Activated CD8-positive, alpha-beta T cell treated with anti-CD3 and anti-CD28 coated beads for 36 hours (primary cell): ENCODE measurements at places on chromosomes 6 and 20. TPM values are rescaled to one million over a fixed set of nuclear protein-coding genes. Genes with fewer than 3 reads are reported as not detected.

Gene PRR18
- 0.27 TPM for total RNA-seq

Gene GRM1
- not detected for total RNA-seq

Gene EBF4
- 1.1 TPM for total RNA-seq

GRCh38 chr6:296151-297122, 4.2 kb downstream of the DUSP22 start:
- peaks cover 6% of the 10 kb centered on the region for H3K36me3 ChIP-seq
- H3K4me1 ChIP-seq = peaks cover 40% of the 10 kb centered on the region
- H3K27ac ChIP-seq = peak overlapping the region; percentile 79
- DNase-seq = peak; percentile 46
- peak overlapping the region; percentile 26 for H3K4me3 ChIP-seq
- no peaks in the 10 kb centered on the region for H3K27me3 ChIP-seq

DNA sequence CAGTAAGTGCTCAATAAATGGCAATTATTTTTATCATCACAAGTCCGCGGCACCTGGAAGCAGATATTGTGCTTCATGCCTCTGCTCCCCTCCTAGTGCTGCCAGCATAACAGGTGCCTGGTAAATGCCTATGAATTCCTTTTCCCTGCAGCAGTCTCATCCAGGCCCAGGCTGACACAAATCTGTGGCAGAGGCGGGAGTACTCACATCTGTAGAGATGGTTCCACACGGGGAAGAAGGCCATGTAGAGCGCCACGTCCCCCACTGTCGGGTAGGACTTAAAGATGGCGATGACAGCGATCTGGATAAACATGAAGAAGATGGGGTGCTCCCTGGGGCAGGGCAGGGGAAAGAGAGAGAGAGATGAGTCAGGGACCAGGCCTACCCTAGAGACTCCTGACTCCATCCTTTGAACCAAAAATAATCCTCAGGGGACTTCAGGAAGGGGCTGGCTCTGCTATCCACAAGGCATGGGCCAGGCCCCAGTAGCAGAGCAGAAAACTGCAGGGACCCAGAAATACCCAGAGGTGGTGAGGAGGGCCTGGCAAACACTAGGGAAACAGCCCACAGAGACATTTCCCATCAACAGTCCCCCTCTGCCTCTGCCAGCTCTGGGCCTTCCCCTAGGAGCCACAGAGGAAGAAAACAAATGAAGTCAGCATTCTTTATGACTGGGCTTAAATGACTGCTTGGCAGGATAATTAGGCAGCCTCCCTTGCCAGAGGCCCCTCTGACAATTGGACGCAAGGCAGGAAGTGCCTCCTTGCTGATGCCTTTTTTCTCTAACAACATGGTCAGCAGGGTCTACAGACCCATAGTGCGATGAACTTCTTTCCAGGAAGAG, 23.0 kb downstream of the MAP1LC3A start:
- peak; percentile 62 for DNase-seq
- H3K27me3 ChIP-seq = no peaks in the 10 kb centered on the region
- H3K4me3 ChIP-seq = no peak overlapping the region
- H3K4me1 ChIP-seq = peaks cover 23% of the 10 kb centered on the region

- no peak for DNase-seq
- peaks cover 49% of the 10 kb centered on the region for H3K4me1 ChIP-seq
- H3K36me3 ChIP-seq = peaks cover 11% of the 10 kb centered on the region
- H3K4me3 ChIP-seq = no peak overlapping the region
- no peak overlapping the region for H3K27ac ChIP-seq
These were observed 70.5 kb downstream of the FAM217A start for GRCh38 chr6:4008324-4009047.

DNA sequence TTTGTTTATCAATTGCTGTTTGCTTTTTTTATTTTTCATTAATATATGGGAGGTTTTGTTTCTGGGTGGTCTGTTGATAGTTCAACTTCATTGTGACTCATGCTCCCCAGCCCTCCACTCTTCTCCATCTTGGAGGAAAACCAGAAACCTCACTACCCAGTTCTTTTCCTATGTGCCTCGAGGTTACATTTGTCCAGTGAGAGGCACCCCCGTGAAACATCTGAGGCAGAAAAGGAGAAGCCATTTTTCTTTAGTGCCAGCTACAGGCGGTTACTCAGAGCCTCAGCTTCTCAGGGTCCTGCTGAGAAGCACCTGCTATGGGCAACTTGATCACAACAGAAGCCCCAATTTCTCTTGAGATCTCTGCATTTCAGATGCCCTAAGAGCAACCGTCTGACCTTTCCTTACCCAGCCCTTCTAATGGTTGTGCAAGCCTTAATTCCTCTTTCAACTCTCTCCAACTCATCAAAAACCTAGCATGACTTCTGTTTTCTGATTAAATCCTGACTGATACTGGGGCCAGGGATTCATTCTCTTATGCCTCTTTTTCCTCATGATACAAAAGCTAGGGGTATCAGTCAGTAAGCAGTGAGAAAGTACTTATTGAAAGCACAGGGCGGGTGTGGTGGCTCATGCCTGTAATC, 144.6 kb downstream of the ELOVL4 start:
- no peak for DNase-seq
- H3K4me3 ChIP-seq = no peak overlapping the region
- peaks cover 8% of the 10 kb centered on the region for H3K27me3 ChIP-seq
- no peak overlapping the region for H3K27ac ChIP-seq

- no peak for DNase-seq
- H3K27ac ChIP-seq = no peak overlapping the region
- H3K4me1 ChIP-seq = no peaks in the 10 kb centered on the region
- H3K4me3 ChIP-seq = no peak overlapping the region
These were observed 45.3 kb downstream of the DLL1 start for GRCh38 chr6:170245475-170245992.

DNA sequence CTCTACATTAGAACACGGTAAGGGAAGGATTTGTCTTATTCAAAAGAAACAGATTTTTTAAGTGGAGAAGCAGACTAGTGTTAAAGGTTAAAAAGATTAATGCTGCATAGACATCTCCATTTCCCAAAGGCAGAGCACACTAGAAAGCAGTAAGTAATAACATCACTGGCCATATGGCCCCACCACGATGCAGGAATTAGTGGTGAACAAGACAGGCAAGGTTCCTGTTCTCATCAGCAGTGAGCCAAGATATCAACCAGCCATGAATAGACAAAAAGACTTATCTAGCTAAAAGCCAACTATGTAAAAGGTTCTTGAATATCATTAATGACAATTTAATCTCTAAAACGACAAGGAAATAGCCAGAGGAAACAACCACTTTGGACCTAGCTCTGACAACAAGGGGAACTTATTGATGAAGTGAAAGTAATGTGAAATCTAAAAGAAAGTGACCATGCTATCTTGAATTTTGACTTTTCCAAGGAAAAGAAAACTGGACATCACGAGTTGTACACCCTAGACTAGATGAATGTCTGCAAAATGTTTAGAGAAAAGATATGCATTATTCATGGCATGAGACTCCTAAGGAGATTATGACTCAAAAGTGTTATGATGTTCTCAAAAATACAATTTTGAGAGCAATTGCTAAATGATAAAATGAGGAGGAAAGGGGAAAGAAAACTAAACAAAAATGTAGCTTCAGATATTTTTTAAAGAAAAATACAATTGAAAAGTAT, 157.9 kb upstream of the STXBP5 start:
- H3K4me3 ChIP-seq = no peak overlapping the region
- H3K27ac ChIP-seq = no peak overlapping the region
- no peak for DNase-seq
- peaks cover 5% of the 10 kb centered on the region for H3K36me3 ChIP-seq
- H3K4me1 ChIP-seq = no peaks in the 10 kb centered on the region
- H3K27me3 ChIP-seq = peaks cover 1% of the 10 kb centered on the region

DNA sequence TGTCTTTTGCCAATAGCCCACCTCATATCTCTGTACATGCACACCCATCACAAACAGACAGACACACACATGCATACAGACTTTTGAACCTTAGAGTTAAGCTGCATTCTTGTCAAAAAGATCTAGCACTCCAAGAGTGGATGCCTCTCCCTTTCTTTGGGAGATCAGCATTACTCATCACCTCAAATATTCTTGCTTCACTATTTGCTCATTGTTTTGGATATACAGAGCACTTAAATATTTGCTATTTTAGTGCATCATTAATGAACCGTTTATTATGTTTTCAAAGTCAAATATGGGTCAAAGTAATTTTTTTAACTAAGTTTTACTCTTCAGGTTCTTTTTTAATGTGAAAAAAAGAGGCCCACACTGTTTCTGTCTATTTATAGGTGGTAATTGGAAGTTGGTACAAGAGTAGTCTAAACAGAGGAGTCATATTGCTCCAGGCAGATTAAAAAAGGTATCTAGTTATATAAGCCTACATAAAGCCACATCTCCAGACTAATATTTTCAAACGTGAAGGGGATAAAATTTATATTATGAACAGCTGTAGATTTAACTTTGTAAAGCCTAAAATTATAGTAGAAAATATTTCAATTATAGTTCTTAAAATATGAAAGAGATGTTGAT, 102.6 kb downstream of the FLRT3 start:
- no peak for DNase-seq
- H3K36me3 ChIP-seq = no peaks in the 10 kb centered on the region
- no peak overlapping the region for H3K4me3 ChIP-seq
- H3K4me1 ChIP-seq = no peaks in the 10 kb centered on the region
- no peak overlapping the region for H3K27ac ChIP-seq
- no peaks in the 10 kb centered on the region for H3K27me3 ChIP-seq
